ENCODE measurements at places on chromosomes 6 and 20. TPM values are rescaled to one million over a fixed set of nuclear protein-coding genes. Genes with fewer than 3 reads are reported as not detected.

The CPXM1 gene
- 0.80 TPM for total RNA-seq

The TMEM181 gene
- 28.1 TPM for total RNA-seq

The ULBP1 gene
- total RNA-seq = not detected

The KIAA1755 gene
- 1.6 TPM for total RNA-seq

The ZSCAN31 gene
- total RNA-seq = 23.3 TPM

The SYCP2L gene
- total RNA-seq = 0.95 TPM

The TBXT gene
- not detected for total RNA-seq

The HEY2 gene
- total RNA-seq = not detected

The LPIN3 gene
- total RNA-seq = 263 TPM

The SRMS gene
- total RNA-seq = not detected

The SEL1L2 gene
- not detected for total RNA-seq

The WFDC5 gene
- not detected for total RNA-seq

The SF3B5 gene
- 187 TPM for total RNA-seq

The HLA-DRB1 gene
- 14.3 TPM for total RNA-seq

The RAB32 gene
- total RNA-seq = 43.4 TPM

The BTN2A1 gene
- total RNA-seq = 18.8 TPM

The COL11A2 gene
- 0.14 TPM for total RNA-seq

The TNXB gene
- 47.7 TPM for total RNA-seq

The RSPH4A gene
- total RNA-seq = 0.55 TPM

The ARFGEF2 gene
- 69.4 TPM for total RNA-seq

The SDC4 gene
- total RNA-seq = 60.7 TPM

The ZGPAT gene
- 346 TPM for total RNA-seq

The LAMA5 gene
- 269 TPM for total RNA-seq

The SYNE1 gene
- total RNA-seq = 69.9 TPM

The PRSS16 gene
- total RNA-seq = 24.1 TPM

The GSTA3 gene
- not detected for total RNA-seq

The ESR1 gene
- total RNA-seq = 0.41 TPM

The IPCEF1 gene
- 5.7 TPM for total RNA-seq

The GLP1R gene
- total RNA-seq = not detected

The FAM135A gene
- 115 TPM for total RNA-seq

The C20orf144 gene
- not detected for total RNA-seq

The OTOR gene
- not detected for total RNA-seq

The RGS19 gene
- 5.5 TPM for total RNA-seq

The HCRTR2 gene
- not detected for total RNA-seq

The PXMP4 gene
- 1.6 TPM for total RNA-seq

The AK9 gene
- 32.0 TPM for total RNA-seq

The GGTLC1 gene
- total RNA-seq = not detected

The CENPQ gene
- not detected for total RNA-seq

Data from transverse colon (tissue), 4 donors.